Activated naive CD8-positive, alpha-beta T cell treated with anti-CD3 and anti-CD28 coated beads for 36 hours (primary cell): ENCODE measurements at places on chromosomes 2 and 18.

GRCh38 chr2:217980591-217980990 is 22.2 kb downstream of the TNS1 start:
- no peak for DNase-seq

DNA sequence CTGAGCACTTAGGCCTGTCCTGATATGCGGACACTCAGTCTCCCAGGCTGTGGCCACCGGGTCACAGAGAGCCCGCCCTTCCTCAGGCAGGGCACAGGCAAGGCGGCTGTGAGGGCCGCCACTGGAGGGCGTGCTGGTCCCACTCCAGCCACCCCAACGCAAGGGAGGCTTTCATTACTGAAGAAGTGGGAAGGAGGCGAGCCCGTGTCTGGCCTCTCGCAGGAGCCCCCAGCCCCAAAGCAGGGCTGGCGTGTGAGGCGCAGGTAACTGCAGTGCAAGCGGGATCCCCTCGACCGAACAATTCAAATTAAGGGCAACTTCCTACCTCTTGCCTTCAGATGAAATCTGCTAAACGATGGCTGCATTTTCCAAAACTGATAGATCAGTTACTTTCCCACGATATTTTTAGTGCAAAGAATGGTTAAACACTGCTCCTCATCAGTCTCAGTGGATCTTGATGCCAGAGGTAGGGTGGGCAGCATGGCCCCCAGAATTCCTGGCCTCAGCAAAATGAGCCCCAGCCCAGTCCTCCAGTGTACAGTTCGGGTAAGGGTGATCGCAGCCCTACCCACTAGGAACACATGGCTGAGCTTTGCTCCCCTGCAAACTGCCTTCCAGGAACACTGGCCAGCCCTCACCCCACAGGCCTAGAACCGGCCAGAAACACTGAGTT is 97.2 kb downstream of the SEPTIN10 start:
- peak; percentile 16 for DNase-seq

DNA sequence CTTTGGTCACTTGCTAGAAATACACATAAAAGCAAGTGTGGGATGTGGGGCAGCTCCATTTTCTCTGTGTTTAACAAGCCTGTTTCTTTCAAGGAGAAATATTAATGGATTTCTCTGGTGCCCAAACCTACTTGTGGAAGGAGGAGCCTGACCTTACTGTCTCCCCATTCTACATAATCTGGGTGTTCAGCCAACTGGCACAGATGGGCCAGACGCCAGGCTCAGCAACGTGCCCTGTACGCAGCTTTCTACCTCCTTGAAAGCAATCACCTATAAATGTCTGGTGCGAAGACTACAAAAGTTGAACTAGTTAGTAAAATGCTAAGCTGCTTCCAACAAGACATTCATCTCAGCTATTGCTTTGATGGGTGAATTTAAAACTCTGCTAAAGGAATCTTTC is 33.2 kb upstream of the MYO3B start:
- DNase-seq = no peak

DNA sequence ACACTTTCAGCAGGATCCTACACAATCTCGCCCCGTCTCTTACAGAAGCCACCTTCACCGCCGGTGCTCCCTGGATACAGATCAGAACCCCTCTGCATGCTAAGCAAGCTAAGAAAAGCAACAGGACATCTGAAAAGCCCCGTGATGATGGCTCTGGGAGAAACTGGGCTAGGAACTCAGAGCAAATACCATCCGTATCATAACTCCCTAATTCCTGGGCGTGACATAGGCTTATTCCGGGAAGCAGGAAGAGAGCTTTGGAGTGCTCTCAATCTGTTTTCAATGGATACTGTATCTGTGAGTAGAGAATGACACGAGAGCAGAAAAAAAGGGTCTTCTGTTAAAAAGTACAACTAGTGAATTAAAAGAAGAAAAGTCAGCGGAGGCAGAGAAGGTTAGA is 121.6 kb downstream of the SPP2 start:
- no peak for DNase-seq

GRCh38 chr2:82256983-82257632 is 1952.6 kb upstream of the LRRTM1 start:
- no peak for DNase-seq

GRCh38 chr2:193965263-193965662 is 1691.8 kb upstream of the SLC39A10 start:
- no peak for DNase-seq

DNA sequence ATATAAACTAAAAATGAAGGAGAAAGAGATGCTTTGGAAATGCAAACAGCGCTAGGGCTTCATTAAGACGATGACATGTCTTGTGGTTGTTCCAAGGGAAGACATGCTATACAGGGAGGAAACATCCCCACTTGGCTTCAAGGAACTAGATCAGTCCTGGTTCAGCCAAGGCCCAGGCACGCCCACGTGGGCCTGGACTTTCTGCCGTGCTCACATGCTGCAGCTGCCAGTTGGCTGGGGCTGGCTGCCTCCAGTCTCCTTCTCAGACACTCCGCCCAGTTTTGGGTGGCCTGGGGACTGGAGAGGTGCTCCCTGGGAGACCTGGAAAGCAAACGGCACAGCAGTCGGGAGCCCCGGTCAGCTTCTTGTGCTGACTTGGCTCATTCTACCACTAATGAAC is 109.6 kb downstream of the GLI2 start:
- no peak for DNase-seq

GRCh38 chr2:218895326-218895725 is 14.7 kb downstream of the WNT10A start:
- DNase-seq = no peak

- no peak for DNase-seq
Measured at GRCh38 chr2:41697389-41697788, 350.4 kb upstream of the PKDCC start.

DNA sequence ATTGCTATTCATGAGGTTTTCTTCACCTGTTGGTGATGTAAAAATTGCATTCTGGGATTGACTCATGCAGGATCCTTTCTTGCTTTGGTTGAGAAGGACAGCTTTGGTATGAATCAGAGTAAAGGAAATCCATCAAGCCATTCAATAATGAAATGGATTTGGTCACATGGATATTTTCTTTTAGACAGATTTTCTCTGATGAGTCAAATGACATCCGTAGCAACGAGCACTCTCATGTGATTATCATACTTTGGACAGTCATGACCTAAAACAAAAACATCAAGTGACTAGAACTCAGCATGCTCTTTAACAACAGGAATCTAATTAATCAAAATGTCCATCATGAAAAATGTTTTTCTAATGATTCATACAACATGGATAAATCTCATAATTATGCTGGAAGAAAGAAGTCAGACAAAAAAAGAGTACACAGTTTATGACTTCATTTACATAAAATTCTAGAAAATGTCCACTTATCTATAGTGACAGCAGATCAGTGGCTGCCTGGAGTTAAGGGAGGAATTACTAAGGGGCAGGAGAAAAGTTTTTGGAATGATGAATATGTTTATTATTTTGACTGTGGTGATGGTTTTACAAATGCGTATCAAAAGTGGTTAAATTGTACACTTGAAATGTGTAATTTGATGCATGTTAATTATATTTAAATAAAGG is 30.7 kb downstream of the TRAK2 start:
- DNase-seq = no peak

DNA sequence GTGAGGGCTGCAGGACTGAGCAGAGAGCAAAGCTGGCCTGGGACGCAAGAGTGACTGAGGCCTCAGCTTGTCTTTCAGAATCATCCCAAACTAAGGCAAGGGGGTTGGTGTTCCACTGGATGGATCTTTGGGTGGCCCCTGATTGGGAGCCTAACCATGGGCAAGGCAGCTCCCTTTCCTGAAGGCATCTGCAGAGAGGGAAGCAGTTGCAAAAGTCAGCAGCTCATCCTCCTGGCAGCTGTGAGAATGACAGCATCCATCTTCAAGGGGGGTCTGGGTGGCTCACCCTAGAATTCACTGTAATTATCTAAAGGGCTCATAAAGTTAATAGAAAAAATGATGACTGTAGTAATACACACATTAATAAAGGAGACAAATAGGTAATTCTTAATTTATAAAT is 46.5 kb upstream of the RAB31 start:
- no peak for DNase-seq

DNA sequence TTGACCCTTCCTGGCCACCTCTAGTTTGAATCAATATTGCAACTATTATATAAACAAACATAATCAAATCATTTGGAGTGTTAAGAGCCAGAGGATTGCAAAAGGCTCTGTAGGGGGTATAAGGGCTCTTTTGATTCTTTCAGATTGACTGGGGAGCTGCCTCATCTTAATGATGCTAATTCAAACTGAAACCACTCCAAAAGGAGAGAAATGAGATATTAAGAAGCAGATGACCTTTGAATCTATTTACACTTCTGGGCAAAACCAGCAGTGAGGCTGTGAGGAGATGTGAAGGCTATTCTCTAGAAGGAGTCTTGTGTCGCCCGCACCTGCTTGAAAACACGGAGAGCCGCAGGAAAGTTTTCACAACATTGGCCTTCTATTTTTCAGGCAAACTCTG is 311.2 kb upstream of the CRIM1 start:
- DNase-seq = no peak

GRCh38 chr2:88429929-88430328 is 22.6 kb downstream of the FOXI3 start:
- DNase-seq = no peak

GRCh38 chr2:213227458-213227857 is 56.8 kb upstream of the SPAG16 start:
- no peak for DNase-seq

DNA sequence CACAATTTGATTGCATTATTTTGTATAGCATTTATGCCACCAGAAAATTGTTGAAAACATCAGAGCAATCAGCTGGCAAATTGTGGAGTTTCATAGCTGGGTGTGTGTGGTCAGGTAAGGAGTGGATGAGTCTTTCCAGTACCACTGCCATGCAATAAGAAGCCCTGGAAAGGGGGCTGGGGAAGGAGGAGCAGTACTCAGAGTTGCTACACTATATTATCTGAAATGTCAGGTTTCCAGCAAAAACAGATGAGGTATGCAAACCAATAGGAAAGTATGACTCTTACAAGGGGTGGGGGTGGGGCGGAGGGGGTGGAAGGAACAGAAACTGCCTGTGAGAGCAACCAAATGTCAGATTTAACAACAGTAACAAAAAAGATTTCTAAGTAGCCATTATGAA is 112.2 kb downstream of the SOS1 start:
- DNase-seq = peak; percentile 6

GRCh38 chr2:74619651-74620297 is 28.4 kb downstream of the M1AP start:
- no peak for DNase-seq

- no peak for DNase-seq
Measured at GRCh38 chr2:232422051-232422450, 15.4 kb downstream of the ALPG start.

DNA sequence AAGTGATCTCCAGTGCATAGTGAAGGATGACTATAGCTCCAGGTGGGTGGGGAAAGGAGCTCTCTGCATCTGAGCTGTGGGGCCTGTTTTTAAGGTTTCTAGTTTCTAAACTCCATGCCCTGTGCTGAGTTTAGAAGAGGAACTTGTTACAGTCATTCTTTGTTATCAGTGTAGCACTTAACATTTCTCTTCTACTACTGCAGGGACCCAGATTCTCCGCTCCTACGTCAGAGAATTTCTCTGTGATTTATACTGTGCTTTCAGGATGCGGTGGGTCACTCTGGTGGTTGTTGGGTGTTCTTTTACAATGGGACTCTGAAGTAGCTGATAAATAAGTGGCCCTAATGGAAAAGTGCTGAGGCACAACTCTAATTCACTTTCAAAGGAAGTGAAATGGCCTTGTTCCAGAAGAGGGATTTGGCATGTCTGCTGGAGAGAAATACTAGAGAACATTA is 122.0 kb downstream of the WDSUB1 start:
- DNase-seq = no peak

- no peak for DNase-seq
Measured at GRCh38 chr18:13889671-13890070, 25.7 kb downstream of the MC2R start.

DNA sequence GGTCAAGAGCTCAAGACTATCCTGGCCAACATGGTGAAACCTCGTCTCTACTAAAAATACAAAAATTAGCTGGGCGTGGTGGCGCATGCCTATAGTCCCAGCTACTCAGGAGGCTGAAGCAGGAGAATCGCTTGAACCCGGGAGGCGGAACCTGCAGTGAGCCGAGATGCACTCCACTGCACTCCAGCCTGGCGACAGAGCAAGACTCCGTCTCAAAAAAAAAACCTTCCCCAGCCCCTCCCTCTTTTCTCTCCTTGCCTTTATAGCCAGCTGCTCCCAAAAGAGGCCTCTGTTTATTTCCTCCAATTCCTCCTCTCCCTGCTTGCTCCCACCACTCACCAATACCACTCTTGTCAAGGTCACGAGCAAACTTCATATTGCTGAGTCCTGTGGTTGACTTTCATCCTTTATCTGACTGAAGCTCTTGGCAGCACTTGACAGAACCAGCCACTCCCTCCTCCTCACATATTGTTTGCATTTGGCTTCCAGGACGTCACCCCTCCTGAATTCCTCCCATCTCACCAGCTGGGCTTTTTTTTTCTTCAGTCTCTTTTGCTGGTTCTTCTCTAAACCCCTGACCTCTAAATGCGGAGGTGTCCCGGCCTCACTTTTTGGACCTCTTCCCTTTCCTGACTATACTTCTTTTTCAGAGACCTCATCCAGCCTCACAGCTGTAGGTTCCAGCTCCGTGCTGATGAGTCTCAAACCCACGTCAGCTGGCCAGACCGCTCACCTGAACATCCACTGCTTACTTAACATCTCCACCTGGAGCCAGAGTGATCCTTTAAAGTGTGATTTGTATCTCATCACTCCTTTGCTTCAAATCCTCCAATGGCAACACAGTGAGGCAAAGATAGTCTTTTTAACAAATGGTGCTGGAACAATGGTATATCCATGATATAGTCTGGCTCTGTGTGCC is 84.6 kb upstream of the CAB39 start:
- DNase-seq = no peak

- DNase-seq = no peak
Measured at GRCh38 chr2:152462779-152463178, 127.8 kb downstream of the FMNL2 start.

GRCh38 chr2:74148457-74149246 is 940 bp upstream of the BOLA3 start:
- no peak for DNase-seq

- no peak for DNase-seq
Measured at GRCh38 chr2:208250388-208250787, 4.5 kb downstream of the IDH1 start.

DNA sequence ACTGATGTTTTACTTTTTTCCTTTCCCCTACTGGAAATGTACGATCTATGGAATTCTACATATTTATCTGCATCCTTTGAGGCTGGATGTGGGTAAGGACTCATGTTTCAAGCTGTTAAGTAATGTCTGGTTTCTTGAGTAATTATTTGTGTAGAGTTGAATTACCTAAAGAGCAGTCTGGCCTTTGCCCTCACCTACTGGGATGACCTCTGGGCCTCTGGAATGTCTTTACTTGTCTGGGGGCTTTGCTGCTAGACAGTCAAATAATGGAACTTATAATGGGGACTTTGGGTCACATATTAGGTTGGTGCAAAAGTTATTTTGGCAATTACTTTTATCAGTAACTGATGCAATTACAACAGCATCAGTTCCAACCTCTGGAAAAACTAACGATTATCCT is 244.7 kb downstream of the CCDC178 start:
- DNase-seq = no peak

DNA sequence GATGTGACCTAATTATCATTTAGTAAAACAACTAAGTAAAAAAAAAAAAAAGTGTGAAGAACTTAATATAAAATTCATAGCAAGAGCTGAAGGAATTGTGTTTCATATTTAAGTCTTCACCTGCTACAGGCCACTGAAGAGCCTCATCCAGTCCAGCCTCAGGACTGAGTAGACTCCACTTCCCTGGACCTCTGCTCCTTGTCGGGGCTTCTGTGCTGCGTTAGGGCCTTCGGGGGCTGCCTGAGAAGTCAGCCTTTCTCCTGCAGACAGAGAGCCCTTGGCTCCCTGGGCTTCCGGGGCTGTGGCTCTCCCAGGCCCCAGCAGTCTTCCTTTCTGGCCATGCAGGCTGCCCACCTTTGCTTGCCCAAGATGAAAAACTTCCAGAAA is 95.5 kb downstream of the MTCL1 start:
- DNase-seq = no peak
